ENCODE measurements at places on chromosomes 4 and X.

DNA sequence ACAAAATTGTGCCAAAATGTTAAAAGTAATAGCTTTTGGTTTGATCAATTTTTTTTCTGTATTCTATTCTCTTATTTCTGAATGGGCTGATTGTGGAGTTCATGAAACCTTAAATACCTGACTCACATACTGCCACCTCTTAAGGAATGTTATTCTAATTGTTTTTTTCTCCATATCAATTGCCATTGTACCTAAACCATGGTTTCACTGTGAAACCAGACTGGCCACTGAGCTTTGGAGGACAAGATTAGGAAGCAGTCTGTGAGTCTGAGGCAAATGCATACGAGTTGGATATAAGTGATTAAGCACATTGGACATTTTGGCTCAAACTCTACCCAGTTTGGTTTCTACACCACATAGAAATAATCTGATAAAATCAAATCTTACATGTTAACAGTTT, 184.0 kb downstream of the IQCM start:
- no peak for DNase-seq

DNA sequence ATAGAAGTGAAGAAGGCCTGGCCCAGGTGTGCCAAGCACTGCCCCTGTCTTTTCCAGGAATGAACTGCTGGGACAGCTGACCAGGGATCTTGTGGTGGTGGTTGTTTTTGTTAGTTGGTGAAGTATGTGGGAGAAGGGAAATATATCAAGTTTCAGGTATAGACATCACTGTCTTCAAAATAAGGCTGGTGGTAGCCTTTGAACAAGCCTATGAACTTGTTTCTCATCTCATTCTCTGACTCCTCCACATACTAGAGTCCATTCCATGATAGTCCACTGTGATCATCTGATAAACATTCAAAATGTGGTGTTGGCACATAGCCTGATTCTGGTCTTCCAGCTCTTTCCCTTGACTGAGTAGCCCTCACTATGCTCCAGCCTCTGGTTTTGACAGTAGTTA, 303.7 kb downstream of the CAMK2D start:
- no peak for DNase-seq

DNA sequence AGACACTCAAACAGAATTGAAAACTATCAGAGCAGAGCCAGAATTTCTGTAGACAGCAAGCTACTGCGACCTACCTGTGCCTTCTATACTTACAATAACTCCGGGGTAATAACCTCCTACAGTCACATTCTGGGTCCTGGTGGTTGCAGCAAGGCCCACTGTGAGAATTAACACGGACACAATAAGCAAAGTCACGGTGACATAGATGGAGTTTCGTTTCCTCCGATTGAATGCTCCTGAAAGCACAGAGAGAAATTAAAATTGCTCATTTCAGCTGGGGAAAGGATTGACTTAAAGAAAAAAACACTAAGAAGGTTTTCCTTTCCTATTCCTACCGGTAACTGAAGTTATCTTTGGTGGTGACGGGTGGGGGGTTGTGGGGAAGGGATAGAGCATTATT, 7.0 kb downstream of the TMEM255A start:
- no peak for DNase-seq

GRCh38 chr4:21946858-21947257, 1.7 kb downstream of the KCNIP4 start:
- no peak for DNase-seq

DNA sequence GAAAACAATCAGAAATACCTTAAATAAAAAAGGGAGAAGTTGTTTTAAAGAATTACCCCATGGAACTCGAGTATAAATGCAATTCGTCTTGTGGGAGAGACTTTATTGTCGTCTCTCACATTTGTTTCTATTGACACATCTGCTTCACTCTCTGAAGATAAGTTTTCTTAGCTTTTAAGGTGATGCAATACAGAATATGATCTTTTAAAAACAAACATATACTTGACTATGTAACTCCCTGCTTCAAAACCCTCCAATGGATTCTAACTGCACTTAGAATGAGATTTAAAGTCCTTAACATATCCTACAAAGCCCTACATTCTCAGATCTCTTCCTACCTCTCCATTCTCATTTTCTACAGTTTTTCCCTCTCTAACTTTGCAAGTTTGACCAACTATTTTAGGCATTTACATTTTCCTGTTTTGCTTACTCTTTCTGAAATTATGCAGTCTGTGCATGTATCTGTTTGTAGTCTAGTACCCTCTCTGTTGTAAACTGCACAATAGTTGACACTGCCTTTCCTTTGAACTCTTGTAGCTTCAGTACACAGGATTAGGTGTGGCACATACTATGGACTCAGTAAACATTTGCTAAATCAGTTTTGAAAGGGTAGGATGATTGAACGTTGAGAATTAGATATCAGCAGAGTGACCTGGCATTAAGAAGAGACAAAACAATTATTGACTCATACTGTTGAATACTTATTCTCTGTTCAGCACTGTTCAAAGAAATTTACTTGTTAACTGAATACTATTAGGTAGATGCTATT, 59.8 kb downstream of the AGTR2 start:
- no peak for DNase-seq

DNA sequence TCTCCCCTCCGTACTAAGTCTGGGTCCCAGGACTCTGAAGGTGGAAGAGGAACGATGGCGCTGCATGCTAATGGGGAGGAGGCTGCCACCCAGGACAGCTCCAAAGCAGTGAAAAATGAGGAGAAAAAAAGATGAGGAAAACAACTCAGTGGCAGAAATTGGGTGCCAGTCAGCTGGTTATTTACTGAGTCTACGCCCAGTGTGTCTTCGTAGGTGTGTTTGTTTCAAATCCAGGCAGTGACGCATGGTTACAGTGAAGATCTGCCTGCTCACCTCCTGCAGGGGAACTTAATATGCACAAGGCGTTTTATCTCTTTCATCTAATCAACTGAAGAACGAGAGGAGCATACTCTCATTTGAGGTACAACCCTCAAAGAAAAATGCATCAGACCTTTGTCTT, 70.9 kb upstream of the FBXW7 start:
- no peak for DNase-seq

GRCh38 chr4:154471526-154472331, 19.9 kb downstream of the DCHS2 start:
- DNase-seq: no peak

- DNase-seq: no peak
These were observed 350.2 kb upstream of the FAT1 start for GRCh38 chr4:187073820-187074219.

DNA sequence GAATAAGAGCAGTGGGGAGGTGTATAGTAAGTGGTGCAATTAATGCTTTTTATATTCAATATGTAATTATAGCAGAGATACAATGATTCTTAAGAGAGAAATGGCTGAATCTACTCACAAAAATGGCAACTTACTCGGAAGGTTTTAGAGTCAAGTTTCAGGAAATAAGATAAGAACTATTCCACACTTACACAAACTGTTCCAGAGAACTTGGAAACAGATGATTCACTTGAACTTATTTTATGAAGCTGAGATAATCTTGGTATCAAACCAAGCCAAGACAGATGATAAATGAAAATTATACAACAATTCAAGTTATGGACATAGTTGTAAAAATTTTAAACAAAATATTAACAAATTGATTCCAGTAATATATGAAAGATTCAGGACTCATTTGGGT, 311.3 kb upstream of the HS3ST1 start:
- DNase-seq: no peak

DNA sequence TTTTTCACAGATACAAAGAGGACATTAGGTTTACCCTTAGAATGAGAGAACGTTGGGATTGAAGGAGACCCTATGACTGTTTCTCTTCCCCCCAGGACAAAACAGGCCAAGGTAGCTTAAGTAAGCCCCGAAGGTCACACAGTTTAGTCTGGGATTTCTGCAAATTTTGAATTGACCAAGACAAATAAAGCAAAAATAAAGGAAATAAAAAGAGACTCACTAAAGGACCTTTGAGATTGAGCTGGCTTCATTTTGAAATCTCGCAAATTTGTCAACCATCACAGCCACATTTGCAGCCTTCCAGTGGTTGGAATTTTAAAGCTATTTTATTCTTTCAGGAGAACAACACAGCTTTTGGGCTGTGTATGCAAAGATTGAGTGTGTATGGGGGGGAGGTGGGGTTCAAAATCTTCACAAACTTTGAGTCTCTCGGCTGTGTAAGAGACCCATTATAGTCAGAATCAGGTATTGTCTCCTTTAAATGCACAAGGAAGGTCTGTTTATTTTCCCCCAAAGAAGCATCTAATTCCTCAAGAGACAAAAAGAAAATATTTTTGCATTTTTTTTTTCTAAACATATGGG, 4.2 kb downstream of the TMSB4X start:
- DNase-seq: no peak

- DNase-seq: no peak
These were observed 83.0 kb downstream of the HTRA3 start for GRCh38 chr4:8352368-8353157.
